Fibroblast of lung (primary cell): ENCODE measurements at places on chromosomes 12 and 14. TPM values are rescaled to one million over a fixed set of nuclear protein-coding genes. Genes with fewer than 3 reads are reported as not detected.

DNA sequence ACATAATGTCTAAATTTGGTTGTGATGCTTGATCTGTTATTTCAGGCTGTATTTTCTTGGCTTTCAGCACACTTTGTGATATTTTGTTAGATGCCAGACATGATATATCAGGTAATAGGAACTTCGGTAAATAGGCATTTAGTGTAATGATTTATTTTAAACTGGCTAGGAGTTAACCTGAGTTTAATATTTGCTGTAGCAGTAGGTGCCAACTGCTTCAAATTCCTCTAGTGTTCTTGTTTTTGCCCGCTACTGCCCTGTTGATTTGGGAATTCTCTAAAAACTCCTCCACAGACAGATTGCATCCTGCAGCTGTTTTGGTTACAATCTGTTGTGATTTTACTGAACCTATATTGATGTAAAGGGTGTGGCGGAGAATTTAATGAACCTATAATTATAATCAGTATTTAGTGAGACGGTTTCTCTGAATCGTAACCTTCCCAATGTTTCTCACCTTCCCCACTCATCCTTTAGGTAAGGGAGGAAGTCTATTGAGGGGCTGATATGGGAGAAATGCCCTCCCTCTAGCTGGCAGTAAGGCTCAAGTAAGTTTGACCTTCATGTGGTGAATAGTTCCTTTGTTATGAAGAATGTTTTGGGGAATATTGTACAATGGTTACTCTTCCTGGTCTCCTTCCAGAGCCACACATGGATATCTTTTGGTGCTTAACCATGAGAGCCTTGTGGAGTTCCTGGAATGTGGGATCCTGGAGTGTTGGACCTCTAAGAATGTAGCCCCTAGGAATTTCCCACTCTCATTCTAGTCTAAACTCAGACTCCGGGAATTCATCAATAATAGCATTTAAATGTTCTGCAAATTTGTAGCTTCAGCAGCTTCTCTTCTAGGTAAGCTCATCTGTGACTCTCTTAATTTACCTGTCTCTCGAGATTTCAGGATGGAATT is 634.1 kb downstream of the FSCB start:
- no peak overlapping the region for H3K4me3 ChIP-seq
- no peak for DNase-seq
- no peak overlapping the region for H3K27ac ChIP-seq
- no peaks in the 10 kb centered on the region for H3K27me3 ChIP-seq
- H3K4me1 ChIP-seq = no peaks in the 10 kb centered on the region

DNA sequence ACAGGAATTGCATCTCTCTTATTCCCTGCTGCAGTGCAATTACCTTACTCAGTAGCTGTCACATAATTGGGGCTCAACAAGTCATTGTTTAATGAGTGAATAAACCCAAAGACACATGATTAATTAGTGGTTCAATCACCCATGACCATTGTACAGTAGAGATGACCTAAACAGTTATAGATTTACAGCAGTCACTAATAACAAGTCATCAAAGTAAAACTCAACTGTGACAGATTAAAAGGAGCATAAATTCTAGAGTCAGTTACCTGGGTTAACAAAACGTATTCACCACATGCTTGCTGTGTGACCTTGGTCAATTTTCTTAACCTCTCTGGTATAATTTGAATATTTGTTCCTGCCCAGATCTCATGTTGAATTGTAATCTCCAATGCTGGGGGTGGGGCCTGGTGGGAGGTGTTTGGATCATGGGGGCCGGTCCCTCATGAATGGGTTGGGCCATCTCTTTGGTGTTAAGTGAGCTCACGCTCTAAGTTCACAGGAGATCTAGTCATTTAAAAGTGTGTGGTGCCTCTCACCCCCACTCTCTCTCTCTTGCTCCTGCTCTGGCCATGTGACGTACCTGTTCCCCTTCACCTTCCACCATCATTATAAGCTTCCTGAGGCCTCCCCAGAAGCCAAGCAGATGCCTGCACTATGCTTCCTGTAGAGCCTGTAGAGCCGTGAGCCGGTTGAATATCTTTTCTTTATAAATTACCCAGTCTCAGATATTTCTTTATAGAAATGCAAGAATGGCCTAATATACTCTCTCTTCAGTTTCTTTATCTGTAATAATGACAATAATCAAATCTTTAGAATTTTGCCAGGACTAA is 141.9 kb upstream of the PLEKHG7 start:
- DNase-seq = no peak
- H3K27me3 ChIP-seq = no peaks in the 10 kb centered on the region
- H3K4me1 ChIP-seq = no peaks in the 10 kb centered on the region
- no peak overlapping the region for H3K27ac ChIP-seq

DNA sequence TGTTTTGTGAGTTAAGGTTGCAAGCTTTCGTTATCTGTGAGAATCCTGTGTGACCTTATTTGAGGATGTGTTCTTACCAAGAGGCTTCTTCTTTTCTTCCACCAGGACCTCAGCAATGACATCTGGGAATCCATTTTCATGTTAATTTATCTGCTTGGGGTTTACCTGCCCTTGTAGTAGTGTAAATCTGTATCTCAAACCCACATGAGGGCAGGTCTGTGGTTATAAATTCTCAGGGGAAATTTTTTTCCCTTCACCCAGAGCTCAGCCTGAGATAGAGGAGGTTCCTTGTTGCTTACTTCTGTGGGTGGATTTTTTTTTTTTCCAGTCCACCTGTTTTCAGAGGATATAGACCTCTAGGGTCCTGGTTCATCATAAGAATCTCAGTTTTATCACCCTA is 70.8 kb downstream of the AKAP6 start:
- H3K27me3 ChIP-seq = peaks cover under 1% of the 10 kb centered on the region
- no peak overlapping the region for H3K4me3 ChIP-seq
- H3K36me3 ChIP-seq = no peaks in the 10 kb centered on the region
- no peak for DNase-seq
- no peaks in the 10 kb centered on the region for H3K4me1 ChIP-seq
- H3K27ac ChIP-seq = no peak overlapping the region

DNA sequence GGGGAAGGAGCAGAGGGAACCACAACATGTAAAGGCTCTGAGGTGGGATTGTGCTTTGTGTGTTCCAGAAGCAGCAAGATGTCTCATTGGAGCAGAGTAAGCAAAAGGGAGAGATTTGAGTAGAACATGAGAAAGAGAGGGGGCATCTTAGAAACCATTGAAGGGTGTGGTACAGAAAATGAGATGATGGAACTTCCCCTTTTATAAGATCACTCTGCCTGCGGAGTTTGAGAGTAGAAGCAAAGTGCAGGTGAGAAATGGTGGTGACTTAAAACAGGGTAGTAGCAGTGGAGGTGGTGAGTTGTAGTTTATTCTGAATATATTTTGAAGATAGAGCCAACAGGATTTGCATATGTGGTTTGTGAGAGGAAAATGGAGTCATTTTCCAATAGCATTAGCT is 56.0 kb downstream of the FBXO34 start:
- H3K27me3 ChIP-seq = no peaks in the 10 kb centered on the region
- no peaks in the 10 kb centered on the region for H3K36me3 ChIP-seq
- H3K4me1 ChIP-seq = no peaks in the 10 kb centered on the region
- no peak overlapping the region for H3K4me3 ChIP-seq

Gene SLC22A17
- total RNA-seq = 16.4 and 23.1 TPM in 2 replicates

Gene SMIM41
- 2.0 and 2.1 TPM in 2 replicates for total RNA-seq

Gene TMTC1
- 92.5 and 222 TPM in 2 replicates for total RNA-seq

Gene SYNDIG1L
- not detected in 2 replicates for total RNA-seq
